ENCODE measurements at places on chromosomes 16 and 17.

DNA sequence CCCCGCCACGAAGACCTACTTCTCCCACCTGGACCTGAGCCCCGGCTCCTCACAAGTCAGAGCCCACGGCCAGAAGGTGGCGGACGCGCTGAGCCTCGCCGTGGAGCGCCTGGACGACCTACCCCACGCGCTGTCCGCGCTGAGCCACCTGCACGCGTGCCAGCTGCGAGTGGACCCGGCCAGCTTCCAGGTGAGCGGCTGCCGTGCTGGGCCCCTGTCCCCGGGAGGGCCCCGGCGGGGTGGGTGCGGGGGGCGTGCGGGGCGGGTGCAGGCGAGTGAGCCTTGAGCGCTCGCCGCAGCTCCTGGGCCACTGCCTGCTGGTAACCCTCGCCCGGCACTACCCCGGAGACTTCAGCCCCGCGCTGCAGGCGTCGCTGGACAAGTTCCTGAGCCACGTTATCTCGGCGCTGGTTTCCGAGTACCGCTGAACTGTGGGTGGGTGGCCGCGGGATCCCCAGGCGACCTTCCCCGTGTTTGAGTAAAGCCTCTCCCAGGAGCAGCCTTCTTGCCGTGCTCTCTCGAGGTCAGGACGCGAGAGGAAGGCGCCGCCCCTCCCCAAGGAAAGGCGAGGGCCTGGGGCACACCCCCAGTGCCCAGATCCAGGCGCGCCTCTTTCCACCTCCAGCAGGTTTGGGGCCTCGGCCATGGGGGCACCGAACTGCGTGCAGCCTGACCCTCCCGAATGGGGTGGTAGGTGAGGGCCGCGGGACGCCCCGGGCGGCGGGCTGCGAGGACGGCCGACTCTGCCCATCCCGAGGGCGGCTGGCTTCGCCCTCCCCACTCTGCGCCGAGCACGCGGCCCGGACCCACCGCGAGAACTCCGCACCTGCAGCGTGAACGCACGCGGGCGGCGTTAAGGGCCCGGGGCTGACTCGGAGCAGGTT, 664 bp downstream of the HBQ1 start:
- peak; percentile 87 for DNase-seq

- DNase-seq: no peak
Observed at GRCh38 chr17:78210111-78210510, 3.9 kb upstream of the BIRC5 start.

GRCh38 chr16:20153444-20153843, 79.8 kb upstream of the GPR139 start:
- no peak for DNase-seq

- peak; percentile 87 for DNase-seq
Observed at GRCh38 chr17:58112970-58113631, 29.9 kb downstream of the DYNLL2 start.

DNA sequence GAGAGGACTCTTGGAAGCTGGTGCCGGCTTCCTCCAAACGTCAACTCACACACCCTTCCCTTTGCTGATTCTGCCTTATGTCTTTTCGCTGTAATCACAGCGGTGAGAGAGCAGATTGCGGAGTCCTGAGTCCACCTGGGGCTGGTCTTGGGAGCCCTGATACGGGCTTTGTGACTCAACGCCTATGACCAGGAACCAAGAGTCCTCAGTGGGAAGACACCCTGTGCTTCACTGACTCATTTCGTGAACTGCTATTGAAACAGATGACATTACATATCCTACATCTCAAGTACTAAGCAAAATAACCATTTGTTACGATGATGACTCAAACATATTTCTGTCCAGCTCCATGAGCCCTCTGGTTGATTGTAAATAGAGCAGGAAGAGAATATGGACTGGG, 90.7 kb upstream of the CREBBP start:
- DNase-seq: no peak

- no peak for DNase-seq
Observed at GRCh38 chr17:81245024-81245664, 6.0 kb downstream of the NDUFAF8 start.

GRCh38 chr16:53112015-53112414, 57.2 kb downstream of the CHD9 start:
- DNase-seq: no peak

DNA sequence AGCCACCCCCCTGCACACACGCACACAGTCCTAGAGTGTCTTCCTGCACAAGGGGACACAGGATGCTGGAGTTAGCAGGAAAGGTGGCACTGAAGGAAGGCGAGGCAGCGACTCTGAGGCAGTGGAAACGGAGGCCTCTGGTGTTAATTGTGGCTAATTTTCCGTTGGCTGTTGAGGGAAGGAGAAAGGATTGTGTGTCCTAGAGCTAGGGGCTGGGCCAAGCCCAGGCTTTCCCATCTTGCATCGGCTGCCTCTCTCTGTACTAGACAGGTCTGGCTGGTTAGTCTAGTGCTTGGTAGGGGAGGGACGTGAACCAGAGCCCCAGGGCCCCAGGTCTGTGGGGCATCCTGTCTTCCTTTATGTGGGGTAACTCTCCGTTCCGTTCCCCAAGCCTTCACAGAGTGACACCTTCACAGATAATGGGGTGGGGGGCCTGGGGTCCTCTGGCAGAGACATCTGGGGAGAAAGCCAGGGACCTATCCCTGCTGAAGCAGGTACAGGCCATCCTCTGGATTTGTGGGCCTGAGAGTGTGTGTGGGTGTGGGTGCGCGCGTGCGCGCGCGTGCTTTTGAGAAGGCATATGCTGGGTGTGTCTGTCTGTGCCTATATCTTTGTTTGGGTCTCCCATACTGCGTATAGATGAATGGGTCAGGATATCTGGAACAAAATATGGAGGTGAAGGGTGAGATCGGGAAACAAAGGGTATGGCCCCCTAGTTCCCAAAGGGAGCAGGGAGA, at the start of gene CHD3:
CHD3 (plus strand) TSS at position 606 of the 737 bp plus-strand sequence. CDS start 212 bp downstream, outside the sequence.
- peak; percentile 55 for DNase-seq

GRCh38 chr17:69960755-69961154, 114.3 kb upstream of the KCNJ16 start:
- no peak for DNase-seq

- DNase-seq: no peak
Observed at GRCh38 chr17:13582776-13583547, 18.8 kb downstream of the HS3ST3A1 start.

GRCh38 chr16:52785653-52786052, 238.7 kb upstream of the TOX3 start:
- no peak for DNase-seq

DNA sequence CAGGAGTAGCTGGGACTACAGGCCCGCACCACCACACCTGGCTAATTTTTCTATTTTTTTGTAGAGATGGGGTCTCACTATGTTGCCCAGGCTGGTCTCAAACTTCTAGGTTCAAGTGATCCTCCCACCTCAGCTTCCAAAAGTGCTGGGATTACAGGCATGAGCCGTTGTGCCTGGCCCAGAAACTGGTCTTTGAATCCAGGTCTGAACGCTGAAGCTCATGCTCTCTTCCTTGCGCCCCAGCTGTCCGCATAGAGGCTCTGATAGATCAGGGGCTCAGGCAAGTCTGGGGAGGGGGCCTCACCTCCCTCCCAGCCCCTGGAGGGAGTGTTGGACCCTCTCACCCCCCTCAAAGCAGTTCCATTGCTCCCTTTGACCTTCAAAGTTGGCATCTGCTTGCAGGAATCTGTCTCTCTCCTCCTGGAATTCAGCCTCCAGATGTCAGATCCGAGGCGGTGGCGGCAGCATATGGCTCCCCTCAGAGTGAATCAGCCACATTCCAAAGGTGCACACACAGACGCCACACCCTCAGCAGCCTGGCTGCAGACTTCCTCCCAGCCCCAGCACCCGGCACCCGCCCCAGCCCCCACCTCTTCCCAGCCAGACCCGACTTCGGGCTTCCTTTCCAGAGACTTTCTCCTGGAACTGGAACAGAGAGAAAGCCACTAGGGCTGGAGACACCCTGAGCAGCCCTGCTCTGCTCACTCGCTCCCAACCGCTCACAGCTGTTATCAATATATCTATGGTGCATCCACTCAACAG, 16.9 kb upstream of the GLIS2 start:
- DNase-seq: no peak

- DNase-seq: no peak
Observed at GRCh38 chr16:89861648-89862047, 11.7 kb upstream of the TCF25 start.

- DNase-seq: no peak
Observed at GRCh38 chr17:51107778-51108177, 12.9 kb downstream of the SPAG9 start.

GRCh38 chr16:87420026-87421002, 28.2 kb downstream of the MAP1LC3B start:
- no peak for DNase-seq

GRCh38 chr16:29790949-29791844, 646 bp downstream of the KIF22 start:
- no peak for DNase-seq

DNA sequence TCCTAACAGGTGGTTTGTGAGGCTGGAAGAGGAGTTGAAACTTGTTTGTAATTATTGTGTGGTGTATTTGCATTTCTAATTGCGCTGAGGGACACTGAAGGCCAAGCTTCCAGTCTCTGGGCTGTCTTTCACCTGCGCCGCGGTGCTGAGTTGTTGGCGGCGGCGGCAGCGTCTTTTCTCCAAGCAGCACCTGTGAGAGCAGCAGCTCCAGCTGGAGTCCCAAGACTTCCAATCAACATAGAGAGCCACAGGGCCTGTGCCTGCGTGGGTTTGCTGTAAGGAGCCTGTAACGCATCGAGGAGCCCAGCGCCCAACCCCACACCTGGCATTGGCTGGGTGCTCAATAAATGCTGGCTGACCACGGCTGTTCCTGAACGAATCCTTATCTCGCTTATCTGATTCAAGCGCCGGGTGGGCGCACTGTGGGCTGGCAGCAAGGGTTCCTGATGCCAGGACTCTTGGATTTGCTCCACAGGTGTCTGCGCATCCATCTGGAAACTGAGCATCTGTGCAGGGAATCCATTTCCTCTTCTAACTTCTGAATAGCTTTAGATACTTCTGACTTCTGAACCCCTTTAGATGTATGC, 138.1 kb downstream of the ASIC2 start:
- no peak for DNase-seq

DNA sequence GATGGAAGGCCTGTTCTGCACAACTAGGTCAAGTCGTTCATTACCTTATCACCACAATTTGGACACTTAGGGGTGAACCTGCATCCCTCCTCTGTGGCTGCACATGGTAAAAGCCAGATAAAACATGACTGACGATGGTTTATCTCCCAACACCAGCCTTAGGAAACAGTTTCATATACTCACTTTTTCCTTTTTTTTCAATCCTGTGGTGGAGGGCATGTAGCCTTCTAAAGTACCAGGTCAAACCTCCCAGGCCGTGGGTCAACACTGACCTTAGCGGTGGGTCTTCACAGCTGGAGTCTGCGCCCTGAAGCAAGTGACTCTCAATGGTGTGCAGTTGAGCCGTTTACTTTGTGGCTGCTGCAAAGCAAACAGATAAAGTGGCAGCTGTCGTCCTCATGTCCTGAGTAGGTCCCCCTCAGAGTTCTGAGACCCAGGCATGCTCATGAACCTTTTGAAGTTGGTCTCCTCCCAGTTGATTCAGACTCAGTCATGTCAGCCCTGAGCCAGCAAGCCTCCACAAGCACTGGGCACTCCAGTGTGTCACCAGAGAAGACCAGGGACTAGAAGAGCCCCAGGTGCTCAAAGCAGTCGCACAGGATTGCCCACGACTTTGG, 5.9 kb downstream of the FAHD1 start:
- DNase-seq: no peak

DNA sequence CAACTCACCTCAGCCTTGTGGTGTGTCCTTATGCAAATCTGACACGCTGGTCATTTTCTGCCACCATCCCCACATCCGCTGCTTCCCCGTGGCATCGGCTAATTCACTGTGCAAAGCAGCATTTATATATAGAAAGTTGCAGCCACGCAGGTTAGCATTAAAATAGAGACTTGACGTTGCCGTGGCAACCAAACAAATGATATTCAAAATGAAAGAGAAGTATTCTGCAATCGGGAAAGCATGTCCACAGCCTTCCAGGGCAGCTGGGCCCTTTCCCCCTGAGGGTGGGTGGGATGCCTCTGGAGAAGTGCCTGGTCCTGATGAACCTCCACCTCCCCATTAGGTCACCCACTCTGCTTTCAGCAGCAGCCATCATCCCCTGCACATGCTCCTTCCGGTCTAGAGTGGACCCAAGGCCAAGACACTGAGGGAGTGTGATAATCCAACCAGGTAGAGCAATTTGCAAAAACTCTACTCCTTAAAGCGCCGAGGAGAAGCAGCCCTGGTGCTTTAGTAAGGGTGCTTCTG, 138.7 kb downstream of the GAS7 start:
- no peak for DNase-seq

GRCh38 chr17:8122422-8122923, 1.4 kb downstream of the HES7 start:
- no peak for DNase-seq

GRCh38 chr16:87747626-87748414, 18.0 kb downstream of the KLHDC4 start:
- DNase-seq: no peak

DNA sequence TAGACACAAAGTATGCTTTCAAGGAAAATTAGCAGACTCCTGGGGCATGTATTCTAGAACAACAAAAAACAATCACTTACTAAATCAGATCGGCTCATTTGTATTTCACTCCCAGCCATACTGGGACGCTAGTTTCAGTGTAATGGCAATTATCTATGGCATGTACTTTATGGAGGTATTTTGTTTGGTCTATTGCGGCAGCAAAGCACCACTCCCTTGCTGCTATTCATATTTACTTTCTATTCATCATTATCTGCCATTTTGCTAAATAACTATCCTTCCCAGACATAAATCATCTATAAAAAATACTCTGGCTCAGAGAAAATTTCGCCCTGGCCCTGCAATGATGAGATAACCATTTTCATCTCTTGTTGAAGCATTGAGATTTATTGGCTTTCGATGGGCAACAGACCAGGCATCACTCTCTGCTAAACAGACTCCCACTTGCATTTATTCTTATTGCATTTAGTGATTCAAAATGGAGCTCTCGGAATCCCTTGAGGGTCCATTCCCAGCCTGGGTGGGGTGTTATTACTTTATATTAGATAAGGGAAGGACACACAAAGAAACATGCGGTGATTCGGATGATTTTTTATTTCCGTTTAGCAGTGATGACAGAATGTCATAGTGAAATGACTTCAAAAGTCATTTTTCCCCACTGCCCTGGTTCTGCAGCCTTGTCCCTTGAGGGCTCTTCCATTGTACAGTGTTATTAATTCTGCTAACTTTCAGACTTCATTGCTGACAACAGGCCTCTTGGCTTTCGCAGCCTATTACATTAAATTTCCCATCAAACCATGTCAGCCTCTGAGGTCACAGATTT, 225.8 kb downstream of the IRX3 start:
- DNase-seq: no peak

GRCh38 chr16:24984903-24985675, 30.1 kb downstream of the ARHGAP17 start:
- DNase-seq: no peak

GRCh38 chr16:27485811-27486210, 63.9 kb downstream of the GTF3C1 start:
- DNase-seq: no peak
